ENCODE measurements at places on chromosomes 1 and 21. TPM values are rescaled to one million over a fixed set of nuclear protein-coding genes. Genes with fewer than 3 reads are reported as not detected.

The SMPDL3B gene
- 83.1 TPM for total RNA-seq

The GJC2 gene
- 0.58 TPM for total RNA-seq

GRCh38 chr1:4307468-4307845 is 347.0 kb upstream of the AJAP1 start:
- peaks cover 3% of the 10 kb centered on the region for H3K36me3 ChIP-seq
- no peaks in the 10 kb centered on the region for H3K27me3 ChIP-seq
- DNase-seq, result no peak
- H3K4me3 ChIP-seq, result no peak overlapping the region
- no peaks in the 10 kb centered on the region for H3K4me1 ChIP-seq

GRCh38 chr1:240526312-240526711 is 85.6 kb downstream of the GREM2 start:
- no peaks in the 10 kb centered on the region for H3K36me3 ChIP-seq
- H3K27me3 ChIP-seq, result no peaks in the 10 kb centered on the region
- peak; percentile 21 for DNase-seq
- no peak overlapping the region for H3K4me3 ChIP-seq
- H3K27ac ChIP-seq, result no peak overlapping the region

DNA sequence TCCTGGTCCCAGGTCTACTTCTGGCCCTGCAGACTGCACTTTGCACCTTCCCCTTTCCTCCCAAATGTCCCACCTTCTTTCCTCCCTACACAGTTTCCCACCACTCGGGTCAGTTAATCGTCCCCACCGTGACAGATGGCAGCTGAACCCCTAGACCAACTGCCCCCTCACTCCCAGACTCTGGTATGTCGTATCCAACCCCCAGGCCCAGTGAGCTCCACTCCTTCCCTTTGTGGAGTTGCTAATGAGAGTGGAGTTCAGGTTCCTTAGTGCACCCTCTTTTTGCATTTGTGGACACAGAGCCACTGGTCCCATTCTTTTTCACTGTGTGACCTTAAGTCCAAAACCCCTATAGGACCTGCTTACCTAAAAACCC is 1.8 kb downstream of the MAN1C1 start:
- peak overlapping the region; percentile 81 for H3K4me3 ChIP-seq
- H3K27me3 ChIP-seq, result peaks cover 16% of the 10 kb centered on the region
- H3K36me3 ChIP-seq, result no peaks in the 10 kb centered on the region
- peaks cover 23% of the 10 kb centered on the region for H3K4me1 ChIP-seq
- no peak overlapping the region for H3K27ac ChIP-seq

DNA sequence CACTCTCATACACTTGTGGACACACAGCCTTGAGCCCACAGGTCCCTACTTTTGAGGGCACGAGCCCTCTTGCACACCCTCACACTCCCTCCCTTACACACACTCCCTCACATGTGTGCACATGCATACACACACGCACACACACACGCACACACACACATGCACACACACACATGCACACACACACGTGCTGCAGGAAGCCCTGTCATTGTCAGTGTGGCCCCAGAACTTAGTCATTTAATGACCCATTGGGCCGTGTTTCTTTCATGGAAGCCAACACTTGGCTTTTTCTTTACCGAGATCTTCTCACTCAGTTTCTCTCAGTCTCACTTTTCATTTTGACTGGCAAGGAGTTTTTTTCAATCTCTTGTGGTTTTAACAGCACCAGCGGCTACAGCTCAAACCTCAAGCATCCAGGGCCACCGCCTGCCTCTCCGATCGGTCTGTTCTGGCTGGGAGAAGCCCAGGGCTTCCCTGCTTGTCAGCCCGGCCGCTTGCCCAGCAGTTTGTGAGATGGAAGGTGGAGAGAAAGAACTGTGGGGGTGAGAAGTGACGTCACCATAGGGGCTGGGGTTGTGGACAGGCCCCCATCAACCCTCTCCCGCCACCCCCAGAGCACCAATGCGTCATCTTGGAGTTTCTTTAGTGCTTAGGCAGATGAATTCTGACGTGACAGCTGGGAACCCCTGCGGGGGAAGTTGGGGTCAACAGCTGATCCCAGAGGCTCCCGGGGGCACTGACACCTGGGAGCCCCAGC is 15.8 kb upstream of the TNFRSF8 start:
- no peaks in the 10 kb centered on the region for H3K27me3 ChIP-seq
- H3K27ac ChIP-seq, result no peak overlapping the region
- no peaks in the 10 kb centered on the region for H3K36me3 ChIP-seq
- peaks cover 5% of the 10 kb centered on the region for H3K4me1 ChIP-seq
- H3K4me3 ChIP-seq, result no peak overlapping the region

DNA sequence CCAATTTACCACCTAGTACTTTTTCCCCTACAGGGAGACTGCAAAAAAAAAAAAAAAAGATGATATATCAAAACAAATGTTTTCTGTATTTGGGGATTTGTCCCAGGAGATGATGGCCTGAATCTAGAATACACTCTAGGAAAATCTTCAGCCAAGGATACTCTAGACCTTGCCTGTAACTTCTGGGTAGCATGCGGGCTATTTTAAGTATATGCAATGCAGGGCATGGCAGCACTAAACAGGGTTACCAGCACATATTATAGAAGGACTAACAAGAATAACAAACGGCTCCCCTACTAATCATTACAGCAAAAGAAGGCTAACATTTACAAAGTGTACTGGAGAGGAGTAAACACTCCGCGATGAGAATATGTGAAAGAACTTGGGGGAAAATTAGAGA is 109.6 kb downstream of the GPATCH2 start:
- H3K27me3 ChIP-seq, result no peaks in the 10 kb centered on the region
- H3K4me1 ChIP-seq, result no peaks in the 10 kb centered on the region
- no peak overlapping the region for H3K27ac ChIP-seq
- H3K36me3 ChIP-seq, result no peaks in the 10 kb centered on the region
- H3K4me3 ChIP-seq, result no peak overlapping the region

The SLC2A5 gene
- 0.03 TPM for total RNA-seq

- peaks cover 35% of the 10 kb centered on the region for H3K27me3 ChIP-seq
- no peak overlapping the region for H3K4me3 ChIP-seq
- H3K36me3 ChIP-seq, result no peaks in the 10 kb centered on the region
- H3K4me1 ChIP-seq, result peaks cover 27% of the 10 kb centered on the region
These were observed 2.1 kb downstream of the GPR161 start for GRCh38 chr1:168134642-168135041.

The IL19 gene
- total RNA-seq, result not detected

GRCh38 chr1:165144757-165145397 is 211.6 kb downstream of the LMX1A start:
- H3K27me3 ChIP-seq, result peaks cover 9% of the 10 kb centered on the region
- H3K4me1 ChIP-seq, result no peaks in the 10 kb centered on the region
- H3K36me3 ChIP-seq, result no peaks in the 10 kb centered on the region

The BTBD19 gene
- total RNA-seq, result 0.66 TPM

DNA sequence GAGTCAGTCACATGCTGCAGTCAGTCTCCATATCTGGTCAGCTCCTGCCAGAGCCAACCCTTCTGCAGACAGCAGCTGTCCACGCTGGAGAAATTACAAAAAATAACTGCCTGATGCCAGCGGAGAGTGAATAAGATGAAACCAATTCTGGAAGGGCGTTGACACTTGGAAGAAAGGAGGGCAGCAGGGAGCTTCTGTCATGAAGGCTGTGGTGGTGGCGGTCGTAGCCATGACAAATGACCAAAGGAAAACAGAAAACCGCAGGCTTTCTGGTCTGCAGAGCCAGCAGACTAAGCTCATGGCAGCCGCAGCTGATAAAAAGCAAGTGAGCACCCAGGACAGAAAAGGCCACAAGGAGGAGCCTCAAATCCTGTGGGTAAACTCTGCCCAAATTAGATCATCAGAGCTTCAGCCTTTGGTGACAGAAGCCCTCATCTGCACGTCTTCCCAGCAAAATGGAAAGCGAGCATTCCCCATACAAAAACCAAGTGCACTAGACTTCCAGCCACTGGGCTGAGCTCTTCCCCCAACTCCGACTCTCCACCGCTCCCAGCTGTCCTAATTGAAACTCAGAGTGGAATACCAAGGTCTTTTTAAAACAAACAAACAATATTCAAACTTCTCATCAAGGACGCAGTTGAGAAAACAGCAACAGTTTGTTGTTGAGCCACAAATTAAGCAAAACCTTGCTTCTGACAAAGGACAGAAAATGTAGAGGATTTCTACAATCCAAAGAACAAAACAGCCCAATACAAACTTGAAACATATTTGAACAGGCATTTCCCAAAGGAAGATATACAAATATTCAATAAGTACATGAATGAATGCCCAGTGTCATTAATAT is 28.7 kb downstream of the RSPH1 start:
- no peak overlapping the region for H3K4me3 ChIP-seq
- H3K36me3 ChIP-seq, result no peaks in the 10 kb centered on the region
- peak; percentile 60 for DNase-seq
- no peak overlapping the region for H3K27ac ChIP-seq
- H3K4me1 ChIP-seq, result peaks cover 11% of the 10 kb centered on the region
- no peaks in the 10 kb centered on the region for H3K27me3 ChIP-seq

- DNase-seq, result no peak
- no peak overlapping the region for H3K27ac ChIP-seq
- peaks cover 9% of the 10 kb centered on the region for H3K4me1 ChIP-seq
These were observed 7.4 kb downstream of the COP1 start for GRCh38 chr1:176199707-176200106.

DNA sequence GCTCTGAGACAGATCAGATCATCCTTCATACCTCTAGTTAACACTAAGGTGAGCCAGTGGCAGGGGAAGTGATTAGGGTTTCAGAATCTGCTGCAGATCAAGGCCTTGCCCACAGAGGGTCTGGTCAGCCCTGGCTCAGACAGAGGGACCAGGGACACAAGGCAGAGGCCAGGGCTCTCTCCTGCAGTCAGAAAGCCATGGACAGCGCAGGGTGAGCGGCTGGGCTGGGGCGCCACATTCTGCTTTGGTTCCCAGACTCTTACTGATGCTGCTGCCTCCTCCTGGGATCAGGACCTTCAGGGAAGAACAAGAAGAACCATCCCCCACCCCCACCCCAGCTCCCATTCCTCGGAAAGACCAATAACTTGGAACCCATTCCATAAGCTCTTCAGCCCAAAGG is 43.1 kb downstream of the GPR161 start:
- no peak for DNase-seq
- no peak overlapping the region for H3K4me3 ChIP-seq
- H3K27me3 ChIP-seq, result no peaks in the 10 kb centered on the region
- no peaks in the 10 kb centered on the region for H3K36me3 ChIP-seq
- no peaks in the 10 kb centered on the region for H3K4me1 ChIP-seq
- H3K27ac ChIP-seq, result no peak overlapping the region

DNA sequence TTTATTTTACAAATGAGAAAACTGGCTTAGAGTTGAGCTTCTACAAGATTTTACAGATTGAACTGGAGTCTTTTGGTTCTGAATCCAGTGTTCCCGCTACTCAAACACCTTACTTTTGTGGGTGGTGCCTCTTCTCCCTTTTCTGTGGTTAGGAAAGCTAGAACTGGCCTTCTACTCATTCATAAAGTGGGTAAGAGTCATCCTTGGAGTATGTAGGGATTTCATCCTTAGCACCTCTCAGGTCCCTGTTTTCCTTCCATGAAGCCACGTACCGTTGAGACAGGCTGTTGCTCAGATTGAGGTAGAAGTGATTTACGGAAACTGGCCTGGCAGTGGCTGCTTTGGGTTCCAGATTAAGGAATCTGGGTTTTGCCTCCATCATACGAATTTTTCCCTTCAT is 35.8 kb downstream of the WNT4 start:
- no peaks in the 10 kb centered on the region for H3K36me3 ChIP-seq
- no peak overlapping the region for H3K4me3 ChIP-seq

Measured in GM23338 (cell line).